ENCODE measurements at places on chromosomes 4 and X.

DNA sequence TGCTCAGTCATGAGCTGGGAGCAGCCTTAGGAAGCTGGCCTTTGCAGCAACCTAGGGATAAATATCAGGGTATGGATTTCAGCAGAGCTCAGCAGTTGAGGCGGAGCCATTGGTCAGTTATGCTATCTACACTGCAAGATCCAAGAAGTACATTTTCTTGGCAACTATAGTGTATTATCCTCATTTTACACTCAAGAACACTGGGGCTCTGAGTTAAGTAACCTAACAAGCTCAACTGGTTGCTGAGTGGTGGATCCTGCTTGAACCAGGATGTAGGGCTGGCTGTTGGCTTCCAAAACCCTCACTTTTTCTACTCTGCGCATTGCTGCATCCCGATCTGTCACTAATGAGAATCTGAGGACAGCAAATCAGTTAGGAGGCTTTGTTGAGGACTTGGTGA, 1.5 kb upstream of the SCARB2 start:
- no peak overlapping the region for H3K4me3 ChIP-seq
- peaks cover 20% of the 10 kb centered on the region for H3K4me1 ChIP-seq
- H3K36me3 ChIP-seq: peaks cover 2% of the 10 kb centered on the region
- no peak overlapping the region for H3K27ac ChIP-seq
- DNase-seq: no peak

DNA sequence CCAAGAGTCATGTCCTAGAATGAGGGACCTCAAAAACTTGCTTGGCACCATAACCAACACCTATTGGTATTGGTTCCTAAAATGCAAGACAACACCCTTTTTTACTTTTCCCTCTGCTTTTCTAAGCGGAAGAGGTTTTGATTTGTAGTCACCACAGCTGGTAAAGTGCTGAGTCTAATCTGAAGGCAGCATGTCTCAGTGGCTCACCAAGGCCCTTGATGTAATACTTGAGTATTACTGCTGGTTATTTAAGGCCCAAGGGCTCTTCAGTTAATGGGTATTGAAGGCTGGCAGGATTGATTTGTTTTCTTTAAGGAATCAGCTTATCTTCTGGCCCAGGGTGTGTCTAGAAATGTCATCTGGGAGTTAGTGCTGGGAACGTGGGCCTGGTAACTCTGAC, 735.1 kb downstream of the GLUD2 start:
- H3K27ac ChIP-seq: no peak overlapping the region
- H3K36me3 ChIP-seq: no peaks in the 10 kb centered on the region
- H3K27me3 ChIP-seq: no peaks in the 10 kb centered on the region
- DNase-seq: no peak

- H3K4me1 ChIP-seq: peaks cover 68% of the 10 kb centered on the region
- H3K4me3 ChIP-seq: peak overlapping the region; percentile 76
- DNase-seq: no peak
- peak overlapping the region; percentile 96 for H3K27ac ChIP-seq
- no peaks in the 10 kb centered on the region for H3K27me3 ChIP-seq
Measured at GRCh38 chrX:1464971-1465285, 12.2 kb upstream of the ASMTL start.

DNA sequence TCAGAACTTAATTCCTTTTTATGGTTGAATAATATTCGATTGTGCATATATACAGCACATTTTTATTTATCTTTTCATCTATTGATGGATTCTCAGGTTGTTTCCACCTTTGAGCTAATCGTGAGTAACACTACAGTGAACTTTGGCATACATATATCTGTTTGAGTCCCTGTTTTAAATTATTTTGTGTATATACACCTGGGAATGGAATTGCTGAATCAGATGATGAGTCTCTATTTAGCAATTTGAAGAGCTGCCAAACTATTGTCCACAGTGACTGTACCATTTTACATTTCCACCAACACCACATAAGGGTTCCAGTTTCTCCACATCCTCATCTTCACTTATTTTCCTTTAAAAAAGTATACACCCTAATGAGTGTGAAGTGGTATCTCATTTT, 166.2 kb upstream of the FGF13 start:
- H3K27me3 ChIP-seq: no peaks in the 10 kb centered on the region
- no peak overlapping the region for H3K27ac ChIP-seq
- DNase-seq: no peak

GRCh38 chr4:56182356-56182755, 204.9 kb downstream of the AASDH start:
- H3K4me1 ChIP-seq: peaks cover 21% of the 10 kb centered on the region
- no peak overlapping the region for H3K27ac ChIP-seq
- H3K4me3 ChIP-seq: no peak overlapping the region
- no peaks in the 10 kb centered on the region for H3K36me3 ChIP-seq
- peaks cover 1% of the 10 kb centered on the region for H3K27me3 ChIP-seq

GRCh38 chr4:69910016-69910782, 20.7 kb upstream of the CSN1S1 start:
- no peak for DNase-seq
- H3K27me3 ChIP-seq: peaks cover 3% of the 10 kb centered on the region
- H3K27ac ChIP-seq: no peak overlapping the region
- H3K36me3 ChIP-seq: no peaks in the 10 kb centered on the region
- H3K4me1 ChIP-seq: peaks cover 5% of the 10 kb centered on the region

DNA sequence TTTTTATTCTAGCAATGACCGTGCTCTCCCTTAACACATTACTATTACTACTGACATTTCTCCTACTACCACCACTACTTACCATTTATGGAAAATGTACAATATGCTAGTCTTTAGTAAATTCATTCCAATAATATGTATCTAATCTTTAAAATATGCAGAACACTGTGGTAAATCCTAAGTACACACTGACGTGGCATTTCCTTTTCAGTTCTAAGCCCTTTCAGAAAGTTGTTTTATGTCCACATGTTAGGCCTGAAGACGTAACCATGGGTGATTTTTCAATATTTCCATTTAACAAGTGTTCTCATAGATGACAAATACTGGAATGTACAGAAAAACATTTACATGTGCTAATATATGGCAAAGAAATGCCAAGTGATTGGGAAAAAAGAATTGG, 268.6 kb upstream of the SLIT2 start:
- no peak overlapping the region for H3K27ac ChIP-seq
- H3K36me3 ChIP-seq: no peaks in the 10 kb centered on the region
- H3K4me1 ChIP-seq: no peaks in the 10 kb centered on the region

GRCh38 chrX:116490104-116490503, 27.3 kb upstream of the CT83 start:
- no peak overlapping the region for H3K27ac ChIP-seq
- H3K27me3 ChIP-seq: no peaks in the 10 kb centered on the region
- no peak for DNase-seq
- no peaks in the 10 kb centered on the region for H3K4me1 ChIP-seq

DNA sequence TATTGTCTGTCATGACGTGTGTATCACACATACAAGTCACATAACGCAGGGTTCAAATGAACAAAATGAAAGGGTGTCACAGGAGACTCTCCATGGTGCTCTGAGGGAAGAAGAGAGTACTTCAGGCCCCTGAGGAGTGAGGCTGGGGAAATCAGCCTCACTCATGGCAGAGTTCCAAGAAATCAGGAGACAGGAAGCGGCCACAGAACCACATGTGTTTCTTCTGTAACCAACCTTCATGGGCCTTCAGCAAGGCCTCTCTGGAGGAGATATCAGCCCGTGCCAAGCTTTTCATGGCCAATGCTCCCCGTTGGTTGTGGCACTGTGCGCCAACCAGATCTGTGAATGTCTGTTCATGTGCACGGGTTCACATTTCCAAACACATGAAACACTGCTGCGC, 76.0 kb downstream of the NAT8L start:
- peaks cover 32% of the 10 kb centered on the region for H3K36me3 ChIP-seq
- DNase-seq: peak; percentile 17
- H3K27ac ChIP-seq: peak overlapping the region; percentile 57
- H3K27me3 ChIP-seq: no peaks in the 10 kb centered on the region
- H3K4me3 ChIP-seq: no peak overlapping the region

DNA sequence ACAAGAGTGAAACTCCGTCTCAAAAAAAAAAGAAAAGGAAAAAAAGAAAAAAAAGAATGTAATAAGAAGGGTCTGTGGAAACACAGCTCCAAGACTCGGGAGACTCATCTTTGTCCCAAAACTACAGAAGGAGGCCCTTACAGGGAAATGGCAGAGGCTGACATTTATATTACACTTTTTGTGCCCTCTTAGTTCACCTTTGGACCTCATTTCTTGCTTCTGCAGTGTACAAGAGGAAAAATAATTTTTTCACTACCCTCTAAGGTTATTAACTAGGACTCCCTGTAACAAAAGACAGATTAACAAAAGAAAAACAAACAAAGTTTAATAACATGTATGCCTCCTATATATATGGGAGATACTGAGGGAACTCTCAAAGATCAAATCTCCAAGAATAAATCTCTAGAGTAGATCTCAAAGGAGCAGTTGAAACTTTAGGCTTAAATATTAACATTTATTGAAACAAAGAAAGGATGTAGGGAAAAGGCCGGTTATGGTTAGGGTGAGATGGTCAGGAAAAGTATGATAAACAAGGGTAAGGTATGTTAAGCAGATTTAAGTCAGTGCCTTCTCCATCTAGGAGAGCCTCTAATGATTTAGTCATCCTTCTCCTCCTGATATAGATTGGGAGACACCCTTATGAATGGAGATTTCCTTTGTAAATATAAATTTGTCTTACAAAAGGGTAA, 121.3 kb upstream of the JADE1 start:
- no peak overlapping the region for H3K4me3 ChIP-seq
- H3K27me3 ChIP-seq: peaks cover 1% of the 10 kb centered on the region
- no peak for DNase-seq
- H3K27ac ChIP-seq: no peak overlapping the region

DNA sequence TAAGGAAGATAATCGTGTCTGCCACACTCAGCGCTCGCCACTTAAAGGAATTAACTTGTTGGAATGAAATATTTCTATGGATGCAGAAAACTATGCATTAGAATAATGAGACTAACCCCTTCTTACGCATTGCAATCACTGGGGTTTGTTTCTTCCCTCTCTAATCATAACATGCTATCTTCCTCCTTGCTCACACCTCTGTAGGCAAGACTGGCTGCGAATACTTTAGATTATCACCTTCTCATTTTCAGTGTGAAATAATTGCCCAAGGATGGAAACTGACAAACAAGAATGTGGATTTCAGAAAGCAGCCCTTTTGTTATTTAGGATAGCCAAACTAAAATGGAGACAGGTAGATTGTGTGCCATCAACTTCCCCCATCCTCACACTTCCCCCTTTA, 349.4 kb downstream of the MID1IP1 start:
- no peaks in the 10 kb centered on the region for H3K27me3 ChIP-seq
- H3K27ac ChIP-seq: no peak overlapping the region
- DNase-seq: no peak
- peaks cover 5% of the 10 kb centered on the region for H3K4me1 ChIP-seq
- H3K4me3 ChIP-seq: no peak overlapping the region
- H3K36me3 ChIP-seq: no peaks in the 10 kb centered on the region

DNA sequence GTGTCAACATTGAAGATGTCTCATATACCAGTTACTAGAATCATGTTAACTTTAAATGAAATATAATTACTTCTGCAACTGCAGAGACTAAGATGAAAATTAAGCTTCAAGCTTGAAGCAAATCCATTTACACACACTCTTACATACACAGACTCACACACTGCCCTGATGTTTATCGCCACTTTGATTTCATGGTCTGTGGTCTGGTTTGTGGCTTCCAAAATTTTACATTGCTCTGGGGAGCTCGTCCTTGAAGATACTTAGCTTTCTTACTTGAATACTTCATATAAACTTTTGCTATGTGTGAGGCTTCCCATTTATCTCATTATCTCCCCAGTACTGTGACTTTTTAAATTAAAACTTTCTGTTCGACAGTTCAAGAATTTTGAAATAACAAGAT, 35.8 kb downstream of the ARHGEF38 start:
- DNase-seq: no peak
- no peak overlapping the region for H3K4me3 ChIP-seq
- H3K4me1 ChIP-seq: peaks cover 3% of the 10 kb centered on the region
- H3K27ac ChIP-seq: no peak overlapping the region
- peaks cover 11% of the 10 kb centered on the region for H3K27me3 ChIP-seq
- no peaks in the 10 kb centered on the region for H3K36me3 ChIP-seq

All from activated T-helper 2 cell treated with anti-CD3 and anti-CD28 coated beads, Interferon-gamma antibody, Interleukin-2, Interleukin-4, amounts not matched to agents 10 μg/mL and 5 μg/mL and 100 μg/mL, durations not matched to agents 14 hours and 24 hours and 36 hours (primary cell).